ENCODE measurements at places on chromosomes 2 and 18.
A peak's percentile ranks its signal among the peaks of the same experiment; 100 is the strongest.

GRCh38 chr2:150383587-150383986 lies 103.9 kb downstream of the RND3 start:
- DNase-seq, result no peak

DNA sequence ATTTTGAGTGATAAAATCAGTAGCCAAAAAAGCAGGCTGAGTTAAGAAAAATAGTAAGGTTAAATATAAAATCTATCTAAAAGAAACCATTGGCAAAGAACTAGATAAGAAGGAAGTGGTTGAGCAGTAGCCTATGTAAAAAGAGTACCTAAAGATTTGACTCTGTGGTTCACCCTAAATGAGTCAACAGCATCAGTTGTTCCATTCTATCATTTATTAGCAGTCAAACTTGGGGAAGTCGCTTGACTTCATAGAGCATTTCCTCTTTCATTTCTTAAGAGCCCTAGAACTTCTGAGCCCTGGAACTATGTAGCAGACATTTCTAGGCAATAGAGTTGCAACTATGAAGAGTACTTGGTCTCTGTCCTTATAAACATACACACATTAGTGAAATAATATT lies 381.7 kb downstream of the NUP35 start:
- no peak for DNase-seq

GRCh38 chr2:122368576-122369243 lies 613.3 kb downstream of the TSN start:
- peak; percentile 32 for DNase-seq

DNA sequence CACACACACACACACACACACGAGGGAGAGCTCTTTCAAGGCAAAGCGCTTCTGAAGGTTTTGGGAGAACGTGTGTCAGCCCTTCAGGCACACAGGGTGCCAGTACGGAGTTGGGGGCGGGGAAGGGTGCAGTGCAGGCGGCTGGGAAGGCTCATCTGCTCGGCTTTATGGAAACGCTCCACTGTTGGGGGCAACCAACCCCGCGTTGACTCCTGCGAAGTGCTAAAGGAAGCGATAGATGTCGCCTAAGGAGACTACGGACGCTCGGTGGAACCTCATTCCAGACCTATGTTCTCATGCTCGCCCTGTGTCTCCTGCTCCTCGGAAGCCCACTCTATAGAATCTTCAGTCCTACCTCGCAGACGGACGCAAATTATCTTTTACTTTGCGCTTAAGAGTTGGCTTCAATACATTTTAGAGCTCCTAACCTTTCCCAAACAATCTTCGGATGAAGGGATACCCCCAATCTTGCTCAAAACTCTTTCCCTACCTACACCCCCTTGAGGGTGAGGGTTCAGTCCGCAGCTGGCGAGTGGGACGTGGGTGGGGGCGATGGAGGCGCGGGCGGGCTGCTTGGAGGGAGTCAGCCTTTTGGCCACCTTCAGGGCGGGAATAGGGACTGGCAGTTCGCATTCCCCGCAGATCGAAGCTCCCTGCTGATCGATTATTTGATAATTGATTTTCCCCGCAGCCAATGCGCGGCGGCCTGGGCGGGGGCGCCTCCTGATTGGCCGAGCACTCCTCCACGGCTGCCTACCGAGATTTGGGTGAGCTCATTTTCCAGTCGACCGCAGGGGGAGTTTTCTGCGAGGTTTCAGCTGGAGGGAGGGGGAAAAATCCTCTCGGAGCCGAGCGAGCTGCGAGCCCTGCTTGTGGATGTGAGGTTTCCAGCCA lies 1.9 kb upstream of the MEIS1 start:
- peak; percentile 94 for DNase-seq

DNA sequence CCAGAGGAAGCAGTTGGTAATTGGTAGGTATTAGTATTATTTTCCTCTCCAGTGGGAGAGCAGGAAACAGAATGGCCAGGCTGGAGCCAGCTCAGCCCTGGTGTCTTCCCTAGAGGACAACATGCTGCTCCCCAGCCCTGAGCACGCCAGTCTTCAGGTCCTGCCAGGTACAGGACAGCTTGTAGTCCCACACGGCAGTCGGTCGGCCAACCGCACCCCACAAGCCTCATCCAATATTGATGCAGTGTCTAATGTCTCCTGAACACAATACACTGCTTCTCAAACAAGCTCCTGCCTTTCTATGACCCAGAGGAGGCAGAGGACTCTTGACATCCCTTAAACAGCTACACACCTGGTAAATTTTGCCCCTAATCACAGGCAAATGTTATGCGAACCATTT lies 71.0 kb upstream of the PPP1CB start:
- DNase-seq, result no peak

DNA sequence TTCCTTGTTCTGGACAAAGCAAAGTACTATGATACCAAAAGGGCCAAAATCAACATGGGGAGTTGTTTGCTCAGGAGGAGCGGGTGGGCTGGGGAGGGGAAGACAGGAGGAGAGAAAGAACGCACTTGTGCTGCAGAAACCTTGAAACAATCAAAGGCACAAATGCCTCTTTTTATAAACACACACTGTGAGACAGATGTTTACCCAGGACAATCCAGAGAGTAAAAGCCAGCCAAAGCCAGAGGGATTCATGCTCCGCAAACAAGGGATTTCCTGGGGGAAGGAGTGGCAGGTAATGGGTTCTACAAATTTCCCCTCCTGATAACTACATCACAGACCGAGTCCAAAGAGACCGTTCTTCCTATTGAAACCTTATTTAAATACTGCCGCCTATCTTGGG lies 323.5 kb upstream of the SKOR2 start:
- DNase-seq, result no peak

- no peak for DNase-seq
Measured at GRCh38 chr2:131032393-131032836, 60.8 kb downstream of the FAM168B start.

GRCh38 chr2:105760191-105760590 lies 15.5 kb downstream of the NCK2 start:
- DNase-seq, result no peak

DNA sequence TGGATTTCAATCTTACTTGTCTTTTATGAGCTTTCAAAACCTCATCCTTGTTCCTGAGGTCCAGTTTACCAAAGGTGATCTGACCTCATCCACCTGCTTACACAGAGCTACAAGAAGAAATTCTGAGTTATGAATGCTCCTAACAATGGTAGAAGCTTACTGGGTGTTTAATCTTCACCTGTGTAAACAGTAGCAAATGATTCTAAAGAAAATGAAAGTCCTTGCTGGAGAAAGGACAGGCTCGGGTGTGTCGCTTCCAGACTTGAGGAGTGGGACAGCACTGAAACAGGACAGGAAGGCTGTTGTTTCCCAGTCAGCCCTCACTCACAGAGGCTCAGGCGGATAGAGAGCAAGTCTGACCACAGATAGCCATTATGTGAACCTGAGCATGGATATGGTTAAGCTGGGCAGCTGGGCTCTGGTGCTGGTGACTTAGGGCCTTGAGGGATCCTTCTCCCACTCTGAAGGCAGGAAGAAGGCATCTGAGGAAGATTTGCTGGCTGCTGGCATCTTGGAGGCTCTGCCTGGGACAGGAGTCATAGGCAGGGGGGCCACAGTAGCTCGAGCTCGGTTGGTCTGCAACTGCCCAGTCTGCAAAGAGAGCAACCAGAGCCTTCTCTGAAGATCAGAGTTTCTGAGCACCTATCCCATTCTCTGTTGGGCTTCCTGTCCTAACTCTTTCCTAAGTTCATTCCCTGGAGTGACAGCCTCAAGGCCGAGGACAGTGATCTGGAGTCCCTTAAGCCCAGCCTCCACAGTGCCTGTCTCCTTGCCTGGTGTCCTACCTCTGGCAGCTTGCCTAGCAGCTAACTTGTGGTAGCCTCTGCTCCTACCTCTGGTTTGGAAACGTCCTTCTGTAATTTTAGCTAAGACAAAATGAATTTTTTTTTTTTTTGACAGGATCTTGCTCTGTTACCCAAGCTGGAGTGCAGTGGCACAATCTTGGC lies 4.0 kb downstream of the DOK1 start:
- no peak for DNase-seq

DNA sequence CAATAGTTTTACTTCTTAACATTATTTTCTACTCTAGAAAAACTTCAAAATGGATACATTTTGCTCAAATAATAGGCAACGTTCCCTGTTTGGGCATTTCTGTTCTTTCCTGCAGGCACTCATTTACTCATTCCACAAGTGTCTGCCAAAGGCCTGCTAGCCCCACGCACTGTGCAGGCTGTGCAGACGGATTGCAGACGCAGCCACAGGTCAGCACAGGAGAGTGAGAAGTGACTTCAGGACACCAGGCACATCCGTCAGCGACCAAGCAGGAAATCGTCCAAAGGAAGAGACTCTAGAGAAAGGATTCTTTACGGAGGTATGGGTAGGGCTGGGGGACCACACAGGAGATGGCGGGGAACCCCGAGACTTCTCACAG lies 103.0 kb upstream of the AGAP1 start:
- DNase-seq, result no peak

DNA sequence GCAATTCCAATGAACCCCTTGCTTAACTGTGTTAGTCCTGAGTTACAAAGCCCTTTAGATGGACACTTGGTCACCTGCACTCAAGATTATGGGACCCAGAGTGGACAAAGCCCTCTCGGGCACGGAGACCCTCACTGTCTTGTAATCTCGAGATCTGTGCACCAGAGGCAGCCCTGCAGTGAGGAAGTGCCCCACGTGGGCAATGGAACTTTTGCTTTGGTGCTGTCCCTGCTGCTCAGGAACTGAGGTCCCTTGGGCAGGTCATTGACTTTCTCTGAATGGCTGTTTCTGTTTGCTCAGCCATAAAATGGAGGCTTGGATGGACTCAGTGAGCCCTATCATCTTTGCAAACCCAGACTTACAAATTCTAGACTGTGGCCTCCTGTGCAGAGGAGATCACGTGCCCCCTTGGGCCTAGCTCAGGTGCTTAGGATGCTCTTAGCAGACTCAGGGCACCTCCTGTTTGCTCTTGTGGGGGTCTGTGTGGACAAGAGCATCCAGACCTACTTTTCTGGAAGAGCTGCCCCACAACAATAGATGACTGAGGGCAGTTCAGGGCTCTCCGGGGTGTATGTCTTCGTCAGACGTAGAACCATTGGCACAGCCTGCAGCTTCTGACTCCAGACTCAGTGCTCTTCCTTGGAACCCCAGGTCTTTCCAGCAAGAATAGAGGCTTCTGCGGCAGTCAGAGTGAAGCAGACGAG lies 94.5 kb upstream of the HS6ST1 start:
- DNase-seq, result no peak

- DNase-seq, result no peak
Measured at GRCh38 chr2:64210816-64211215, 66.6 kb upstream of the PELI1 start.

- DNase-seq, result no peak
Measured at GRCh38 chr2:58407487-58407886, 166.4 kb upstream of the FANCL start.

DNA sequence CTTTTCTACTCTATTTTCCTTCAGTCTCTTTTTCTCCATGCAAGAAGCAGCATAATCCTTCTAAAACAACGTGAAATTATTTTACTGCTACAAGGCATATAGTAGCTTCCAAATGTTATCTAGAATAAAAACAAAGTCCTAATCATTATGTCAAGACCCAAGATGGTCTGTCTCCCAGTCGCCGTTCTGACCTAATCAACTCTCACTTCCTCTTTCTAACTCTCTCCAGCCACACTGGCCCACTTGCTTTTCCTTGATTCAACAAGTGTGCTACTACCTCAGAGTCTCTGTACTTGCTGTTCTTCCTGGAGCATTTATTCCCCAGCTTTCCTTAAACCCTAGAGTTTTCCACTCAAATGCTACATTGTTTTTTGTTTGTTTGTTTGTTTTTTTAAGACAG lies 1491.2 kb downstream of the LRP1B start:
- no peak for DNase-seq

DNA sequence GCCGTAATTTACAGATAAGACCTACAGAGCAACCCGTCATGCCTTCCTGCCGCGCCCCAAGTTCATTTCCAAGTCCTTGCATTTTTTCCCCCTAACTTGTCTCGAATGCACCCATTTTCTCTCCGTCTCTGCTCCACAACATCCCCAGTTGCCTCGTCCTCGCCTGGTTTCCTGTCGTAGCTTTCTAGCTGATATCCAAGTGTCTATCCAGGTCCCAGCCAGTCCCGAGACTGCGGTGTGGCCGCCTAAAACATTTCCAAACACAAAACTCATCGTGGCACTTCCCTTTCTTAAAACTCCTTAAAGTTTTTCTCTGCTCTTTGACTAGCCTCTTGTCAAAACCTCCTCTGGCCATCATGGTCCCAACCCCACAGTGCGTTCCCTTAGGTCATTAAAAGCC lies 1.2 kb upstream of the BARD1 start:
- peak; percentile 36 for DNase-seq

GRCh38 chr2:237867465-237867864 lies 8.0 kb downstream of the RAMP1 start:
- peak; percentile 20 for DNase-seq

DNA sequence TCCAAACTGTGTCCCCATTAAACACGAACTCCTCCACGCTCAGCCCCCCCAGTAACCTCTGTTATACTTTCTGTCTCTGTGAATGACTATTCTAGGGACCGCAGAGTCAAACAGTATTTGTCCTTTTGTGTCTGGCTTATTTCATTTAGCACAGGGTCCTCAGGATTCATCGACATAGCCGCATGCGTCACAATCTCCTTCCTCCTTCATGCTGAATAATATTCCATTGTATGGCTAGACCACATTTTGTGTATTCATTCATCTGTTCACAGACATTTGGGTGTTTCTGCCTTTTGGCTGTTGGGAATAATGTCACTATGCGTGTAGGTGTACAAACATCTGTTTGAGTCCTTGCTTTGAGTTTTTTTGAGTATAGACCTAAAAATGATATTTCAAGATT lies 80.9 kb downstream of the SH3RF3 start:
- DNase-seq, result no peak

All from right cardiac atrium (tissue), 5 donors.